Jurkat, Clone E6-1 (cell line): ENCODE measurements at places on chromosomes 6 and 20.
A peak's percentile ranks its signal among the peaks of the same experiment; 100 is the strongest.

DNA sequence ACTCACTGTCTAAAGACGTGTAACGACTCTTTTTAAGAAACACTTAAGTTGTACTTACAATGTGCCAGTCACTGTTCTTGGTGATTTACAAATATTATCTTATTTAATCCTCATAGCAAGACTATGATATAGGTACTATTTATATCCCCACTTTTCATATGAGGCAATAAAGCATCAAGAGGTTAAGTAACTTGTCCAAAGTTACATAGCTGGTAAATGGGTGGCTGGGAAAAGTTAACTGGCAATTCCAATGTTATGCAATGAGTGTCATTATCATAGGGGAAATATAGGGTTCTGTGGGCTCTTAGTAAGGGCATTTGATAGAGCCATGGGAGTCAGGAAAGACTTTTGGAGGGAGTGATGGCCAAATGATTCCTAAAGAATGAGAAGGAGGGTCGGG is 21.4 kb upstream of the RIPOR2 start:
- DNase-seq = no peak

GRCh38 chr20:58440021-58440767 is 51.2 kb downstream of the VAPB start:
- no peak for DNase-seq

DNA sequence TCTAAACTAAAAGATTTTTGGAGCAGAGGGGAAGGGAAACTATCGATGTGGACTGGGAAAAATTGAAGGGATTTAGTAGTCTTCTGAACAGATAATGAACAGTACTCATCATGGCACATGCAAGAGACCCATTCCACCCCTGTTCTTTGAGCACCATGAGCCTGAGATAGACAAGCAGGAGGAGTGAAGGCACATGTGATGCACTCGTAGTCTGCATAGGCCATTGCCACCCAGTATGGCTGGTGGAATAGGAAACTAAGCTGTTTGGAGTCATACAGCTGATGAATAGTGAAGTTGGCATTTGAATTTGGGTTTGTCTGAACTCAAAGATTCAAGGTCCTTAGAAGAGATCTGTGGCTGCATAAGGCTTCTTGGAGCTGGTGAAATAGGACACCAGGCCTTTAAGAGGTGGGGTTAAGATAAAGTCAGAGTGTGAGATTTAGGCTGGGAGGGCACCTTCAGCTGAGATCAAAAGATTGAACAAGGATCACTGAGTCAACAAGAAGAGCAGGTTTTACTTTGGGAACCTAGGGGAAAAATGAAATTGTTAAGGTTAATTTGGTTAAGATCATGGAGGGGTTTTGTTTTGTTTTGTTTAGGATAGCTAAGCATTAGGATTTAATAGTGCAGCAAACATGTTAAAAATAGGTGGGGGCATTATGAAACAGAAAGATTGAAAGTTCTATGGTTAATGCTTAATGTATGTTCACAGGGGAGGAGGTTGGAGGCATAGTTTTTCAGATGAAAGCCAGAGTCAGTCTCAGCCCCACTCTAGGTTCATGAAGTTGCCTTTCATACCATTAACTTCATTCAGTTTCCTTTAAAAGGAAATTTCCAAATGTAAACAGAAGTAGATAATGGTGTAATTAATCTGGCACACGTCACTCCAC is 148.8 kb downstream of the ARID1B start:
- peak; percentile 8 for DNase-seq

- DNase-seq = no peak
Measured at GRCh38 chr6:44849806-44850205, 462.3 kb downstream of the CDC5L start.

DNA sequence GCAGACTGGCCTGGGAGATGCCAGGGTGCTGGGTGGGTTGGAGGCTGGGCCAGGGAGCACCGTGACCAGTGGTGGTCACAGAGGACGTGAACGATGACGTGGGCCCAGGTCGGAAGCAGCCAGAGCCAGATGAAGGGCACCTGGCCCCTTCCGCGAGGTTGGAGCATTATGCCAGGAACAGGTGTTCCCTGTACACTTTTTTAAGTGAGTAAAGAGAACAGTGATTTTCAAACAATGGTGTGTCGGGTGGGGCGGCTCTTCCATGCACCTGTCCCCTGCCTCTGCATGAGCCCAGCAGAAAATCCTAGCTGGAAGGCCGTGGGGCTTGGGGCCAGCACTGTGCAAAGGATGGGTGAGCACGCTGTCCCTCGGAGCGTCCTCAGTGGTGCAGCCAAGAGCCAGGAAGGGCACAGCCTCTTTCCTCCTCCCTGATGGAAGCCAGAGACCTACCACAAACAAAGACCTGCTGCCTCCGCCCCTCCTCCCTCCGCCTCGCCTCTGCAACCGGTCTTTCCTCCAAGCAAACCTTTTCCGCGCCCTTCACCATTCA is 350.5 kb downstream of the ZFAND3 start:
- no peak for DNase-seq

DNA sequence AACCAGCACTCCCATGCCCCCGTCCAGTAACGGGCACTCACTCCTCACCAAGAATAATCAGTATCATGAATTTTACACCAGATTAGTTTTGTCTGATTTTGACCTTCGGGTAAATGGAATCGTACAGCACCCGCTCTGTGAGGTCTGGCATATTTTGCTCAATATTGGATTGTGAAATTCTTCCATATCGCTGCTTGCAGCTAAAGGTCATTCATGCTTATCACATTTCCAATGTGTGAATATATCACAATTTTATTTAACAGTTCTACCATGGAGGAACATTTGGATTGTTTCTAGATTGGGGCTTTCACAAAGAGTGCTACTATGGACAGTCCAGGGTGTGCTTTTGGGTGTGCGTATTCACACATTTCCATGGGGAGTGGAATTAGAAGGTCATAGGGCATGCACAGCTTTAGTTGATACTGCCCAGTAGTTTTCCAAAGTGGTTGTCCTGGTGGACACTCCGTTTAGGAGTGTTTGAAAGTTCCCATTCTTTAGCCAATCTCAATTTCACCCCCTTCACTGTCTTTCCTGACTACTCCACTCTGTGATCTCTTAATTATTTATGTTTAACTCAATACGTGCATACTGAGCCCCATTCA is 86.6 kb downstream of the ISM1 start:
- DNase-seq = no peak

GRCh38 chr6:5471044-5471443 is 209.7 kb downstream of the FARS2 start:
- peak; percentile 67 for DNase-seq

DNA sequence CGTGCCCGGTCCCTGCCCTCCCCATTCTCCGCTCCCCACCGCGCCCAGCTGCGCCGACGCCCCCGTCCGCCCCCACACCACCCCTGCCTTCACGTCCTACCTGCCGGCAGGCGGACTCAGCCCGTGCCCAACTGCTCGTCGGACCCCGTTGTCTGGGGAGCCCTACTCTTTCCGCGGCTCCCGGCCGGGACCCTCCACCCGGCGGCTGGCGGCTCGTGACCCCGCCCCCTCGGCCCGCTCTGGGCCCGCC is at the start of gene SERAC1:
Gene SERAC1, minus strand, starts transcription at position 223 of the 250 bp plus-strand sequence. CDS start 9,899 bp downstream, outside the sequence.
- no peak for DNase-seq

DNA sequence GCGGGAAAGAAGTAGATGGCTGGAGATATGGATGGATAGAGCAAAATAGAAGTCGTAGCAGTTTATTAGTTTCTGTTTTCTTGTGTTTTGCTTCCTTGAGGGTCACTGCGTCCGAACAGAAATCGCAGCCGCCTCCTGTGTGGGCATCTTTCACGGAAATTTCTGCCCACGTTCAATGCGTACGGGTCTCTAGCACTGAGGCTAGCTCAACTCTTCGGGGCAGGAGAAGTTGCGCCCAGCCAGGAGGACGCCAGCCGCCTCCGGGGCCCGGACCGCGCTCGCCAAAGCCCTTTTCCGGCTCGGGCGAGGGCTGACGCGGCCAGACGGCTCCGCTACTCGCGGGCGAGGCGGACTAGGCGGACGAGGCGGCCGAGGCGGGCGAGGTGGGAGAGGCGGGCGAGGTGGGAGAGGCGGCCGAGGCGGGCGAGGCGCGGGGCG is 814 bp downstream of the TFAP2B start:
- DNase-seq = no peak

DNA sequence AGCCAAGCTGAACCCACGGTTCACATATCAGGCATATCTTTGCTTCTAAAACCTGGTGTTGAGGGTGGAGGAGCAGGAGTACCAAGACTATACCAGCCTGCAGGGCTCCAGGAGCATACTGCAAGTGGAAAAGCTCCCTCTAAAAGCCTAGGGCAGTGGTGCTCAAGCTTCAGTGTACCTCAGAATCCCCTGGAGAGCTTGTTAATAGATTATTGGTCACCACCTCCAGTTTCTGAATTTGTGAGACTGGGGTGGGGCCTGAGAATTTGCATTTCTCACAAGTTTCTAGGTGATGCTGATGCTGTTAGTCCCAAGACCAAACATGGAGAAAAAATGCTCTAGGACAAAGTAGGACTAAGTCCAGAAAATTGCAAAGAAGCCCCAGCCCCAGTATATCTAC is 65.4 kb downstream of the FILIP1 start:
- no peak for DNase-seq

- DNase-seq = no peak
Measured at GRCh38 chr6:46057792-46058191, 42.1 kb upstream of the CLIC5 start.
